GM03348 (cell line): ENCODE measurements at places on chromosomes 1 and 21.

DNA sequence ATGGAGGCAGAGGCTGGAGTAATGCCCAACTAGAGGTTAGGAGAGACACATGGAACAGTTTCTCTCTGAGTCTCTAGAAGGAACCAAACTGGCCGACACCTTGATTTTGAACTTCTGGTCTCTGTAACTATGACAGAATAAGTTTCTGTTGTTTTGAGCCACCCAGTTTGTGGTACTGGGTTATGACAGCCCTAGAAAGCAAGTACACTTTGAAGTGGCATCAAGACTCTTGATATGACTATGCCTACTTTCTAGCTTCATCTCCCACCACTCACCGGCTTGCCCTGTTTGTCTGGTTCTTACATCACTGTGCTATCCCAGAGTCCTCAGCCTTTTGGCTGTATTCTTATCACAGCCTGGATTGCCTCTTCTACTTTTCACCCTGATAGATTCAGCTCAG, 230.3 kb upstream of the USP24 start:
- no peak for DNase-seq

DNA sequence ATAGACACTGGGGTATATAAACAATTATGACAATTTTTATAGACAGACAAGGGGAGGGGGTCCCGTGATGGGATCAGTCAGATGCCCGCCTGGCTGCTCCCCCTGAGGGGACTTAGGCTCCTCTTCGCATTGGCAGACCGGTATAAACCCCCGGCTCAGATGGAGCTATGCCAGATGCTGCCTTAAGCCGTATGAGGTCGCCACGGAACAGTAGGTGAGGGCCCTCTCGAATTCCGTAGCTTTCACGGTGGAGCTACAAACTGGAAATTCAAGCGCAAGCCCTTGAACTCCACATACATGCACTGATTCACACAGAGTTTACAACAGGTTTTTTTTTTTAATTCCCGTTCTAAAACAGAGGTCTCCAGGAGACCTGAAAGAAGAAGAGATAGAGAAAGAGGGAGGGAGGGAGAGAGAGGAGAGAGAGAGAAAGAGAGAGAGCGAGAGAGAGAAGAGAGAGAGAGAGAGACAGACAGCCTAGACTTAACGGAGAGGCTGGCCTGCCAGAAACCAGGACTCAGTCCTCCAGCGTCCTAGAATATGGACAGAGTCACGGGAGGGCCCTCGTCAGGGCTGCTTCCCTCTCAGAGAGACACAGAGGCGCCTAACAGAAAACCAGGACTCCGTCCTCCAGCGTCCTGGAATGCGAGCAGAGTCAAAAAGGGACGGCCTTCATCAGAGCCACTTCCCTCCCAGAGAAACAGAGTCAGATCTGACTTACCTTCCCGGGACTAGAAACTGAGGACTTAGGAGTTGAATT, 24.4 kb upstream of the TMEM54 start:
- no peak for DNase-seq

- no peak for DNase-seq
Observed at GRCh38 chr1:234849832-234850231, 239.9 kb upstream of the IRF2BP2 start.

GRCh38 chr1:203456577-203456976, 19.0 kb upstream of the PRELP start:
- DNase-seq, result no peak
